ENCODE measurements at places on chromosomes 5 and 9.

DNA sequence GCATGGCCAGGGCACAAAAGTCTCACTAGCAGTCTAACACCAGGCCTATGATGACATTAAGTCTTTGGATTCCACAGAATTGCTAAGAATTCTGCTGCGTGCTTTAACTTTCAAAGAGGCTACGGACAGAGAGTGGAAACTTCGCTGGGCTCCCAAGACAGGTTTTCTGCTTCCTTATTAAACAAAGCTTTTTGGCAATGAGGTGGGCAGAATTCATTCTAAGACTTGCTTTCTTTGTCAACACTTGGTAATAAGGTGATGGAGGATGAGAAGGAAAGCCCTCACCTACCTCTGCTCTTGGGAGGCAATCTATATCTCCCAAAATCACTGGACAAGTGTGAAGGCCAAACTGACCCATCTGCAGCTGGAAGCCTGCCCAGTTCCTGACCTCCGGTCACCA is 231.9 kb downstream of the ATPSCKMT start:
- no peak for DNase-seq

GRCh38 chr5:98514215-98514614 is 259.2 kb upstream of the RGMB start:
- no peak for DNase-seq

DNA sequence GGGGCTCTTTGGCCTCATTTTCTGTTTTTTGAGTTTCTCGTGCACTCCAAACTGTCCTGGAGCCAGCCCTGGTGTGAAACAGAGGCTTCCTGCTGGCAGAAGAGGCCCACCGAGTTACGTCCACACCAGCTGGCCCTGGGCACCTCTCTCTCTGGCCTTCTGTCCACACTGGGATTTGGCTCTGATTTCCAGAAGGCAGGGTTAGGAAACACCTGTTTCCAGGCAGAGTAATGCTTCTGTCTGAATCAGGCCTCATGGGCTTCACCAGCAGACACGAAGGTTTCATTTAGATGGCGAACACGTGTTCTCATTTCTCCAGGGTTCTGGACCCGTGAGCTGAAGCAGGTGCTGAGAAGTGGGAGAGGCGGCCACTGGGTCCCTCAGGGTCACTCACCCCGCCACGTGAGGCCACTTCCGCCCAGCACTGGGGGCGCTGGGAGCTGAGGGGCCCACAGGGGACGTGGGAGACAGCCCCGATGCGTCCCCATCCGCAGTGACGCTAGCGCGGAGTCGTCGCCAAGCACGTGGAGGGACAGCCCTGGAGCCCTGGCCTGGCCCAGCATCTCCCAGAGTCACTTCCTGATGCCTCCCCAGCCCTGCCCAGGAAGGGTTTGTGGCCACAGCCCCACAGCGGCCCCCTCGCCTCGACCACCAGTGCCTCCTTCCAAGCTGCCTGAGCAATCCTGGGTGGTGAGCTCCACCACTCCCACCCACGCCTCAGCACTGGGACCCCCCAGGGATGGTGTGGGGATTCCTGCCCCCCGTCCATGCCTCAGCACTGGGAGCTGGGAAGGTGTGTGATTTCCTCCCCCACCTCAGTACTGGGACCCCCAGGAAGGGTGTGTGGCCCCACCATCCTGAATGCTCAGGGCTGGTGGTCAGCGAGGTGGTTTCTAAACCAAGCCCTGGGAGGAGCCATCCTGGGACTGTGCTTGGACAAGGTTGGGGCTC is 4.9 kb upstream of the LRRC14B start:
- no peak for DNase-seq

GRCh38 chr9:71783120-71783523 is 14.8 kb upstream of the CEMIP2 start:
- no peak for DNase-seq

GRCh38 chr5:117271656-117272055 is 697.0 kb upstream of the SEMA6A start:
- no peak for DNase-seq
